Progenitor cell of endocrine pancreas (in vitro differentiated cells): ENCODE measurements at places on chromosomes 4 and X.
A peak's percentile ranks its signal among the peaks of the same experiment; 100 is the strongest.

- no peak for DNase-seq
Measured at GRCh38 chr4:20253735-20254409, 2.2 kb downstream of the SLIT2 start.

DNA sequence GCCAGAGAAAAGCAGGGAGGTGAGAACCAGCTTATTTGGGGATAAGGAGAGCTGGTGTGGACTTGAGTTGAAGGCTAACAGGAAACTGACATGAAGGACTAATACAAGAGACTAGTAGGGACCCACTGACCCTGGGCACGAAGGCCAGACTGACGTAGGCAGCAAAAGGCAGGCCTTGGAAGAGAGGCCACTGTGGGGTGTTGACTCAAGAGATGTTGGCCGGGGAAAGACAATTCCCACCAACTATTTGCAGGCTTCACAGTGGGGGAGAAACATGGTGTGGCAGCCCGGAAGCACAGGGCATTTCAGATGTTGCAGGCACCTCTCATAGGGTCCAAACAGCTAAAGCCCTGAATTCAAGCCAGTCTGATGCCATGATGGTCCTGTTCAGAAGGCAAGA, 24.4 kb upstream of the MAP3K15 start:
- no peak for DNase-seq

DNA sequence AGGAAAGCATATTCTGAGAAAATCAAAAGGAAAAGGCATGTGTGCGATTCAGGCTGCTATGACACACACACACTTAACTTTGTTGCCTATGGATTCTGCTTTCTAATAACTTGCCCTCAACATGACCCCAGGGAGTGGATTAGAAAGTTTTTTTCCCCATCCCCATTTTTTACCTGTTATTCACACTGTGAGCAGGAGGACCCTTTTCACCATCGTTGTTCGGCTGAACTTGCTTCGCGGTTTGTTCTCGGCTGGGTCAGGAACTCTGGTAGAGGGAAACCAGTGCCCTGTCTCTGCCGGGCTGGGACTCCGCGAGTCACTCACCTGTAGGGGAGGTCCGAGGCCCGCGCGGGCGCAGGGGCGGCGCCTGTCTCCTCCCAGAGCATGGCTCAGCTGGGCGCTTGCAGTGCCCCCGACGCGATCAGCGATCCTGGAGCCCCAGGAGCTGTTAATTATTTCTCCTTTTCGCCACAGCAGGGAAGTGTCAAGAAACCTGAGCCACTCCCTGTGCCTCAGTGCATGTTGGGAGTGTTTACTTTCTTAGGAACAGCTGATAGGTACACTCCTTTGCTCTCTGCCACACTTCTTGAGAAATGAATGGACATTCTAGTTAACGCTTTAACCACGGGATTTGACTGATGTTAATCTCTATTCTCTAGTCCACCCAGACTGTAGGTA, at the start of gene RASSF6:
TSS of gene RASSF6 (minus strand) at position 322 of the 678 bp plus-strand sequence. CDS start 8,641 bp downstream, outside the sequence.
- DNase-seq = peak; percentile 79

GRCh38 chr4:8303485-8304281, 34.1 kb downstream of the HTRA3 start:
- DNase-seq = no peak

DNA sequence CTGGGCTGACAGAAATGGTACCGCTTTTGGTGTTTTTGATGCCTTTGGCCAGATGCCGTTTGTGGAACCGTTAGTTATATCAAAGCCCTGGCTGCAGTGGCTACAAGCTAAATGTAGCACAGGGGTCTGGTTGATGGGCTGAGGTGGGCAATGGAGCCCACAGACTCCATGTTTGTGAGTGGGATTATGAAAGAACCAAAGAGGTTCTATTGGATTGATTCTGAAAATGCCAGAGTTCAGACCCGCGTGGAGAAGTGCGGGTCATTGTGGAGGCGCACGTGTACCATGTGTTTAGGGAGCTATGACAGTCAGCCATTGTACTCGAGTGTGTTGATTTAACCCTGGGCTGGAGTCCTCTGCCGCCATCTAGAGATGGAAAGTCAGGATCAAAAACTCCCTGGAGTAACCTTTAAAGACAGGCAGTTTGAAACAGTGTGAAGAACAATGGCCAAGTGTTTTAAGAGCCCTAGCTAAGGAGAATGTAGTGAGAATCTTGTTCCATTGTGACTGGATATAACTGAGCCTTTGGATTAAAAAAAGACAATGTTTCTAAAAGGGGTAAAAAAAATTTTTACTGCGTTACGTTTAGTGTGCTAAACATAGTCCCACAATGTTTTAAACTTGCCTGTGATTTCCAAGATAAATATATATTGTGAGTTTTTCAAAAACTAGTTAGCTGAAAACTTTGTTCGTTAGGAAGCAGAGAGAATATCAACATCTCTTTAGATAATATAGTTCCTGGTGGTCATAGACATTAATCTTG, 12.7 kb downstream of the ART3 start:
- DNase-seq = peak; percentile 17

GRCh38 chrX:139889760-139890159, 43.1 kb downstream of the ATP11C start:
- no peak for DNase-seq

DNA sequence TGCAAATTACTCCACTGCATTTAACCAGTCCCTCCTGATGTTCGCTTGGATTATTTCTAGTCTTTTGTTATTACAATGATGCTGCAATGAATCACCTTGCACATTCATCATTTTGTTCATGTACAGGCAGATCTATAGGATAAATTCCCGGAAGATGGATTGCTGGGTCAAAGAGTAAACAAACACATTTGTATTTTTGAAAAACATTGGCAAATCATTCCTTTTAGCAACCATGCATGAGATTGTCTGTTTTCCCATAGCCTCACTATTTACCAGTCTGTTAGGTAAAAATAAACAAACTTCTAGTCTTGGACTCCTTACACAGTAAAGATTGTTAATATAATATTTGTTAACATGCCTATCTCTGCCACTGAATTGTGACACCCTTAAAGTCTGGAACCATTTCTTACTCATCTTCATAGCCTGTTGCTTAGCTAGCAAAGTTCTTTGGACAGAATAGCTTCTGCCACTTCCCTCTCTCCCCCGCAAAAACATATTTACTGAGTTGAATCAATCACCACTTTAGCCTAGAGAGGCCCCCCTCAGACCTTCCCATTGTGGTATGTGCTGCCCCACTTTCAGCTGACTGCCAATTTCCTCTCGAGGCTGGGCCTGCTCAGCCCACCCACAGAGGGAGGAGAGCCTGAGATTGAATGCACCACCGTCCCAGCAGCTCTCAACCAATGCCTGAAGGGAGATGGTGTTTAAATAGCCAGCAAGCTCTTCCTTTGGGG, 108.4 kb upstream of the ATXN3L start:
- no peak for DNase-seq

GRCh38 chr4:125582302-125582701, 267.5 kb downstream of the FAT4 start:
- DNase-seq = no peak
